Mesothelial cell of epicardium (in vitro differentiated cells): ENCODE measurements at places on chromosomes 13 and 19.

- no peak for DNase-seq
- no peaks in the 10 kb centered on the region for H3K27me3 ChIP-seq
Observed at GRCh38 chr19:575527-576506, 3.4 kb downstream of the BSG start.

GRCh38 chr13:110820322-110820721 is 94.5 kb downstream of the ANKRD10 start:
- no peak overlapping the region for H3K27ac ChIP-seq
- H3K27me3 ChIP-seq: no peaks in the 10 kb centered on the region
- no peaks in the 10 kb centered on the region for H3K36me3 ChIP-seq
- H3K4me1 ChIP-seq: peaks cover 7% of the 10 kb centered on the region

DNA sequence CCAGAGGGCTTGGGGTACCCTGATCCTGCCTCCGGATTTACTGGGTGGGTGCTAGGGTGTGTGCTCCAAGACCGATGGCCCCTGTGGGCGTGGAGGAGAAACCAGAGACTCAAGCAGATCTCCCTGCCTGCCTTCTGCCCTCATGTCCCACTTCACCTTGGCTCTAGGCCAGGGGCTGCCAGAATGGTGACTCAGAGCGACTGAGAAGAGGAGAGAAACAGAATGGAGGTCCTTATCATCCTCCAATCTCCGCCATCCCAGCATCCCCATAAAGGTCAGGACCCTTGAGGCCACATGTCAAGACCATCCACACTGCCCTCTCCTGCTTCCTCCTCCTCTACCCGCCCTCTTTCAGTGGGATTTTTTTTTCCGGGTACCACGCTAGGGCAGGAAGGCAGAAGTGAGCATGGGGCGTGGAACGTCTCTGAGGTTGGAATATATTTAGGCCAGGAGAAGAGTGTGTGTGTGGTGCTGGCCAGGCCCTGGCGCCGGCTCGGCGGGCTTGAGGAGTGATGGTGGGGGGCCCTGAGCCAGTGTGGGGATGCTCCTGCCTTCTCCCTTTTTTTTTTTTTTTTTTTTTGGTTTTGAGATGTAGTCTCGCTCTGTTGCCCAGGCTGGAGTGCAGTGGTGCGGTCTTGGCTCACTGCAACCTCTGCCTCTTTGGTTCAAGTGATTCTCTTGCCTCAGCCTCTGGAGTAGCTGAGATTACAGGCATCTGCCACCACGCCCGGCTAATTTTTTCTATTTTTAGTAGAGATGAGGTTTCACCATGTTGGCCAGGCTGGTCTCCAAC is 22.3 kb downstream of the IER2 start:
- peak overlapping the region; percentile 87 for H3K27ac ChIP-seq
- peak; percentile 59 for DNase-seq
- H3K27me3 ChIP-seq: no peaks in the 10 kb centered on the region
- no peak overlapping the region for H3K4me3 ChIP-seq
- H3K36me3 ChIP-seq: no peaks in the 10 kb centered on the region

- DNase-seq: no peak
- H3K4me3 ChIP-seq: no peak overlapping the region
- H3K4me1 ChIP-seq: peaks cover 18% of the 10 kb centered on the region
- H3K27ac ChIP-seq: no peak overlapping the region
Observed at GRCh38 chr19:32688311-32688710, 3.3 kb upstream of the NUDT19 start.
